ENCODE measurements at places on chromosomes 12 and 14.

- peak; percentile 66 for DNase-seq
Measured at GRCh38 chr14:53432378-53432802, 279.3 kb upstream of the DDHD1 start.

DNA sequence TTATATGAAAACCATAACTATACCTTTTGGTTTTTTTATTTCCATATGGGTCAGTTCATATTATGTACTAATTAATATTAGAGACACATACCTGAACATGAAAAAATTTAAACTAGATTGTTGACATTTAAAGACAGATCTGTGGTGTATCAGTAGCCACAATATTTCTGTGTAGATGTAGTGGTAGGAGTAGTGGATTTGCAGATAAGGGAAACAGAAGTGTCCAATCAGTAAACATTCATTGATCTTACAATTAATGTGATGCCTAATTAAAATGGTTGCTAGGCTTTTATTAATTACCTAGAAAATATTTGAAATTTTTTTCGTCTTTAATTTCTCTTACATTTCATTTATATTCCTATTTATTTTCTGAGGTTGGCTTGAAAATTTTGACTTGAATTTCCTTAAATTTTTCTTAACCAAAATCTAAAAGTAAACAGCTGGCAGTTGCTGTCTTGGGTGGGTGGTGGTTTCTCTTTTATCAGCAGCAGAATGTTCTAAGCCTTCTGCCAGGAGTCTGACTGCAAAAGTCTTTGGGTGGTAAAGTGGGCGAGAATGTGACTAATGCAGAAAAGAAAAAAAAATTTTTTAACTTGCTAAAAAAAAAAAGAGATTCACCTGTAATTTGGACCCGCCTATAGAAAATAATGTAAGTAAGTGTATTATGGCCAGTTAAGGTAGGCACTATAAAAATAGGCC is 2.4 kb downstream of the FGFR1OP2 start:
- peak; percentile 36 for DNase-seq

DNA sequence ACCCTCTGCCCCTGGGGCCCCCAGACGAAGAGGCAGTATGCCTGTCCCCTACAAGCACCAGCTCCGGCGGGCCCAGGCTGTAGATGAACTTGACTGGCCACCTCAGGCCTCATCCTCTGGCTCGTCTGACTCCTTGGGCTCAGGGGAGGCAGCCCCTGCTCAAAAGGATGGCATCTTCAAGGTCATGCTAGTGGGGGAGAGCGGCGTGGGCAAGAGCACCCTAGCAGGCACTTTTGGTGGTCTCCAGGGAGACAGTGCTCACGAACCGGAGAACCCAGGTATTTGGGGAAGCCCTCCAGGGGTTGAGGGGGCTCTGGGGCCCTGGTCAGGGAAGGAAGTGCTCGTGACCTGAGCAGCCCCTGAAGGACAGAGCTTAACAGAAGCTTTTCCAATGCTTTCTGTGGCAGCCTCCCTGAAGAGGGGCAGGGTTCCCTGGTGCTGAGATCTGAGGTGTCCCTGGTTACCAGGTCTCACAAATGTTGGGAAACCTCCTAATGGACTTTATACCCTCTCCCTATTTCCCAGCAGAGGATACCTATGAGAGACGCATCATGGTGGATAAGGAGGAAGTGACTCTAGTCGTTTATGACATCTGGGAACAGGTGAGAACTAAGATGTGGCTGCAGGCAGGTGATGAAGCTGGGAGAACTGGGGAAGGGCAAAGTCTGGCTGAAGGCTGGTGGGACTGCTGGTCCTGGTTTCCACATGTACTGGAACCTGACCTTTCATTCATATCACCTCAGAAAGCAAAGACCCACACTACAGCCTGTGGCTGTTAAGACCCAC is 1.9 kb downstream of the REM2 start:
- DNase-seq: no peak

DNA sequence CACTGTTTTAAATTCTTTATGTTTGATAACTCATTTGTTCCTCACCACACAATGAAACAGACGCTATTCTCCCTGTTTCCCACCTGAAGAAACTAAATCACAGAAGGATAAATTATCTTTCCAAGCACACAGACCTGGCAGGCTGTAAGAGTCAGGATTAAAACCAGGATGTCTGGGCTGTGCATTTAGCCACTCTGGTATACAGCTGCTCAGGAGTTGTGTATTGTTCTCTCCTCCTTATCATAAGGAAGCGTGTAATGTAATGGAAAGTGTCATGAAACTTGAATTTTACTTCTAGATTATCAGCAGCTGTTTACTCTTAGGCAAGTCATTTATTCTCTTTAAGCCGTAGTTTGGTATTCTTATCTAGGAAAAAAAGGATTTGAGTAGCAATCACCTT is 154.8 kb upstream of the LRIG3 start:
- no peak for DNase-seq

- no peak for DNase-seq
Measured at GRCh38 chr14:106044949-106045596, 518.7 kb downstream of the TMEM121 start.

DNA sequence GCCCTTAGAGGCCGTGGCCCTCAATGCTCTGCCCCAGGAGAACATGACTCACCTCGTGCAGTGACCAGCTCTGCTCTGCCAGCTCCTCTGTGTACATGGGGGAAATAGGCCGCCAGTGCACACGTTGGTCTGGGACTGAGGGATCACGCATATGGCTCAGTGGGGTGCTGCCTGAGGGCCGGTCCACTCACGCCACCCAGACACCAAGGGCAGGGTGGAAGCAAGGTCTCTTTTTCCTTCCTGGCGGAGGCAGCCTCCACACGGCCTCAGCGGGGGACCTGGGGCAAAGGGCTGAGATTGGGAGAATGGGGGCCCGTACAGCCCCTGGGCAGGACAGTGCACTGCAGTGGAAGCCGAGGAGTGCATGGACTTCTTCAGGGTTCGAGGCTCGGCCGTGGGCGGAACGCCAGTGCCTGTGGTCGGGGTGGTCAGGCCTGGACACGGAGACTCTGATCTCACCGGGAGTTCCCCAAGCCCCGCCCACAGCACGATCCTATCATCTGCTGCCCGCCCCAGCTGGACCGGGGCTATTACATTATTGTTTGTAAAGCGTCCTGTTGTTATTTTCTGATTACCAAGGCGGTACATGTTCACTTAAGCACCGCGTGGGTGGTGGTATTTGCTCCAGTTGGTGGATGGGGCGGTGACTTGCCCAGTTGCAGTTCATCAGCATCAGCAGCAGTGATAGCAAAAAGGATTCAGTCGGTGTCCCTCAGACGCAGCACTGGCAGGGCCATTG is 38.8 kb upstream of the TDRD9 start:
- DNase-seq: peak; percentile 47

GRCh38 chr12:132391326-132392041 is 62.1 kb upstream of the GALNT9 start:
- DNase-seq: no peak

DNA sequence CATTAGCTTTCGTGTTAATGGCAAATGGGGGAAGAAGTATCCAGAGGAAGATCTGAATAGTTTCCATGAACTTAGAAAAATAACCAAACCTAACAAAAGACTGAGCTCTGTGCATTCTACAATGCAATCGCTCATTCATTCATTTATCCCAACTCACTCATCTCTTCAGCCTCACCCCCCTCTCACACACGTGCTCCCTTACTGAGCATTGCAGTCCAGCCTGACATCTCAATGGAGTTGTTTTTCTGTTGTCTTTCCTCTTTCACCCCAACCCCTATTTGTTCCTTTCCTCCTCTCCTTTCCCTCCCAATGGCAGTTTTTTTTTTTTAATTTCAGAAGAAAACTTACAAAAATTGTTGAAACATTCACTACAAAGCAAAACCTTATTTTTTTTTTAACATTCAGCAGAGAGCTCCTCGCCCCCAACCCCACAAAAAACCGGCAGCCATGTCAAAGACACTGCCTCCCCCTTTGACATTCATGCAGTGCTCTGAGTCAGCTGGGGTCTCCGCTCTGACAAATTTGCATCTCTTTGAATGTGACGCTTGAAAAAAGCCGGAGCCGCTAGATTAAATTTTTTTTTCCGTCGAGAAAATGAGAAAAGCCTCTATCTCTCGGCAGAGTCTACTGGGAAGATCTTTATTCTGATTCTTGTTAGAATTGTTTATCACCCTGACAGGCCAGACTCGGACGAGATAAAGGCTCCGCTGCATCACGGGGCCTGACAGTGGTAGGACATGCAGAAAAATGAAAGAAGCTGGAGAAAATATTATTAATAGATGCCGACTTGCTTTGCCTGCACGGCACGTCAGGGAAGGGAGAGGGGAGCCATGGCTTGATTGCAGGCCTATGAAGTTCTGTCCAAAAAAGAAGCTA is 775.6 kb downstream of the VRK1 start:
- no peak for DNase-seq

DNA sequence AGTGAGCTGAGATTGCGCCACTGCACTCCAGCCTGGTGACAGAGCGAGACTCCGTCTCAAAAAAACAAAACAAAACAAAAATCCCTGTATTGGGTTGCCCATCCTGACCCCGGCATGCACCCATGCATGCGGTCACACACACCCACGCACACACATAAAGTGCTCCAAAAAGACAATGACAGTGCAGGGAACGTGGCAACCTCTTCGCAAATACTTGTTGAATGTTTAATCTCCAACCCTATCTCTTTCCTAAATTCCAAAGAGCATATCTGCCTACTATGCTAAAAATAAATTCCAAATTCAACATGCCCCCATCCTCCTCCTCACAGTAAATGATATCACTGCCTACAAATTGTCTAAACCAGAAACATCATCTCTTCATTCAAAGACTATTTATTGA is 13.5 kb downstream of the SLC7A7 start:
- DNase-seq: no peak

GRCh38 chr14:81625343-81625742 is 91.7 kb upstream of the SEL1L start:
- peak; percentile 54 for DNase-seq

DNA sequence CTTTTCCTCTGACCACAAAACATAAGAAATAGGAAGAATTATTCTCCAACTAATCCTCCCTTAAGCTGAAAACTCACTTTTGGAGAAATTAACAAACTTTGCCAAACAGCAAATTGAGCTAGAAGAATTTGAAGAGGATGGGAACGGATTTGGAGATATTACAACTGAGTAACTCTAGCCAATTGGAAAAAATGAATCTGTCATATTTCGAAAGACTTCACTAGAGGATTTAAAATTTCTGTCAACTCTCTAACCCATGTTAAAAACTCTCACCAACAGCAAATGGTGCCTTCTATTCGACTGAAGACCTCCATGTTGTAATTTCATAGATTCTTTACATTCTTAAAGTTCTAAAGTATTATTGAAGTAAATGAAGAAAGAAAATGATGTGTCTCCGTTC is 414.2 kb downstream of the RMST start:
- DNase-seq: no peak

DNA sequence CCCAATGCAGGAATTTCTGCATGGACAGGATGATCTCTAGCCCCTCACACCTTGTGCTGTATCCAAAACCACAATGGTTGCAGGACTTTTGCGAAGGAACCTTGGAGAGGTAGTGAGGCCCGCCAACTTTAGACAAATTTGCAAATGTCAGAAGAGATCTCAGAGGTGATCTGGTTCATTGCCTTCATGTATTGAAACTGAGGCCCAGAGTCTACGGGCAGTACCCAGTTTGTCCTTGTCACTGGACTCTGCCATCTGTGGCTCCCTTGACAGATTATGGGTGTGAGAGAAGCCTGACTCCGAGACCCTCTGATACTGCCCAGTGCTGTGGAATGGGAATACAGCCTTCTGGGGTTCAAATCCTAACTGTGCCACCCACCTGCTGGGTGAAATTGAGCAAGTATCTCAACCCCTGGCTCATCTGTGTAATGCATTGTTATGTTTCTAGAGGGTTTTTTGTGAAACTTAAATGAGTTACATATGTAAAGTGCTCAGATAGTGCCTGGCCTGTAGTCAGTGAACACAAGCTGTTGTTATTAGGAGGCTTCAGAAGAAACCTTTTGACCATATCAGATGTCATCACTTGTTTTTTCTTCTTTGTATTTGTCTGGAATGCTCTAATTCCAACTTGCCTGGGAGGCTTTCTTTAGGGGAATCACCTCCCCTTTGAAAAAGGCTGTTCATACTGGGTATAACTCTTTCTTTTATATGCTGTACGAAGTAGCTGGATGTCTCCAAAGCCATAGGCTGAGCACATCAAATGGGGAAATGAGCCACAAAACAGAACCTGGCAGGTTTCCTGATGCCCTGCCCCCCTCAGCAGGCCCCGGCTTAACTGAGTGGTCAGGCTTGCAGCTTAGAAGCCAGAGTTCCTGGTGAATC is 71.4 kb upstream of the SRSF5 start:
- peak; percentile 65 for DNase-seq

DNA sequence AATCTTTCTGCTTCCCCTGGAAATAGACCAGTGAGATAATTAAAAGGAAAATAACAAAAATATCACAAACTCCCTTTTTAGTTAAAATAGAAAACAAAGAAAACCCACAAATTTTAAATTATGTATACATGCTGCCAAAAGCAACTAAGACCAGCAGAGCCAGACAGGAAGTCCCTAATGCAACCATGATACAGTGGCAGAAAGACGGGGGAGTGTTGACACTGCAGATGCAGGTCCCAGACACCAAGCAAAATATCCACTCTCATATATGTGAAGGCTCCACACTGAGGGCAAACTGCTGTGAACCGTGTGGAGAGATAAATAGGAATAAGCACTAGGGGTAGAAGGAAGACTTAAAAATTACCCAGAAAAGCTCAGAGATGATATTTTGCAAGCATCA is 401.0 kb downstream of the BTG1 start:
- DNase-seq: no peak

DNA sequence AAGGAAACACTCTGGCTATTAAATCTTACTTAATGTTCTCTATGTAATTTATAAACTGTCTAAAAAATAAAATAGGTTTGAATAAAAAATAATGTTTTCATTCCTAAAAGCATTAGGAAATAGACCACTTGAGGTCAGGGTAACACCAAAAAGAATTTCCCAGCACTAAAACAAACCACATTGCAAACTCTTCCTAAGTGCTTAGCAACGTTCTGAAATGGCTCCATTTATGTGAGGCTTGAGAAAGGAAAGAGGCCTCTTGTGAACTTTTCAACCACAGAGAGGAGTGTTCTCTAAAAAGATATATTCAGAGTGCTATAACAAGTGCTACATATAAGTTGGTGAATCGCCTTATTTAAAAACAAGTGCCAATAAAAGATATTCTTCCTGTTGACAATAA is 42.7 kb downstream of the ALX1 start:
- DNase-seq: peak; percentile 78

GRCh38 chr14:44798386-44799242 is 163.1 kb downstream of the KLHL28 start:
- DNase-seq: no peak

- DNase-seq: no peak
Measured at GRCh38 chr14:98437113-98437512, 834.9 kb downstream of the BCL11B start.

- DNase-seq: no peak
Measured at GRCh38 chr12:6374028-6374785, 1.2 kb downstream of the SCNN1A start.

- no peak for DNase-seq
Measured at GRCh38 chr14:33951183-33951840, 438 bp upstream of the EGLN3 start.

DNA sequence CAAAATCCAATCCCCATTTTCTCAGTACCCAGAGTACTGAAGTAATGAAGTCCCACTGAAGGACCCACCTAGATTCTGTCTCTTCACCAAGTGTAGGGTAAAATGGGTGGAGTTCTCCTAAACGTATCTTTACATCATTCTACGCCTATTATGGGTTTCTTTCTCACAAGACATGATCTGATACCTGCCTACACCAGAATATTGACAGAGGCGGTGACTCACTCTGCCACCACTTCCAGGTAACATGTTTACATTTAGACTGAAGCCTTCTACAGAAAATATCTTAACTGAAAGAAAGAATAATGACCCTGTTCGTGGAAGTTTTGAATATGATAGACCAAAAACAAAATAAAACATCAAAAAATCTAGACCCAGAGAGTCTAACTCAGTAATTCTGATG is 89.8 kb downstream of the BTG1 start:
- no peak for DNase-seq
